ENCODE measurements at places on chromosomes 4 and X. TPM values are rescaled to one million over a fixed set of nuclear protein-coding genes. Genes with fewer than 3 reads are reported as not detected.

Gene GPRASP2
- 11.6 TPM for total RNA-seq

Gene STAP1
- not detected for total RNA-seq

Gene ZIC3
- not detected for total RNA-seq

GRCh38 chrX:111086591-111087006 lies 9.4 kb upstream of the PAK3 start:
- DNase-seq = no peak

DNA sequence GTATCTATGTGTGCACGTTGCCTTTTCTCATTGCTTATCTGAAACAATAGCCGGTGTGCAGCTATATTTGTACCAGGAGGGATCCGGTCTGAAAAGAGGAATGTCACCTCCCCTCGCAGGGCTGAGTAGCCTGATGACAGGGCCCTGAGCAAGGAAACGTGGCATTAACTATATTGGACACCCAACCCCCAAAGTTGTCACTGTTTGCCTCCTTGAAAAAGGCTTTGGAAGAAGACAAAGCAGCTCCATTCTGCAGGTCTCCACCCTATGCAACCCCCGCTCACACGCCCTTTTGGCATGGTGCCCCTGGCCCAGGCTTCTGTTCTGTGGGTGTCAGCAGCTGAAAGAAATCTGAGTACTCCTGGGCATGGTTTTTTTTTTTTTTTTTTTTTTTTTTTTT lies 8.2 kb downstream of the PRRG3 start:
- DNase-seq = no peak

GRCh38 chr4:38466401-38466800 lies 197.6 kb upstream of the KLF3 start:
- DNase-seq = no peak

GRCh38 chr4:161856711-161857326 lies 307.0 kb downstream of the FSTL5 start:
- no peak for DNase-seq

Measured in psoas muscle (tissue), 8 donors.